ENCODE measurements at places on chromosomes 11 and 22.
A peak's percentile ranks its signal among the peaks of the same experiment; 100 is the strongest.

DNA sequence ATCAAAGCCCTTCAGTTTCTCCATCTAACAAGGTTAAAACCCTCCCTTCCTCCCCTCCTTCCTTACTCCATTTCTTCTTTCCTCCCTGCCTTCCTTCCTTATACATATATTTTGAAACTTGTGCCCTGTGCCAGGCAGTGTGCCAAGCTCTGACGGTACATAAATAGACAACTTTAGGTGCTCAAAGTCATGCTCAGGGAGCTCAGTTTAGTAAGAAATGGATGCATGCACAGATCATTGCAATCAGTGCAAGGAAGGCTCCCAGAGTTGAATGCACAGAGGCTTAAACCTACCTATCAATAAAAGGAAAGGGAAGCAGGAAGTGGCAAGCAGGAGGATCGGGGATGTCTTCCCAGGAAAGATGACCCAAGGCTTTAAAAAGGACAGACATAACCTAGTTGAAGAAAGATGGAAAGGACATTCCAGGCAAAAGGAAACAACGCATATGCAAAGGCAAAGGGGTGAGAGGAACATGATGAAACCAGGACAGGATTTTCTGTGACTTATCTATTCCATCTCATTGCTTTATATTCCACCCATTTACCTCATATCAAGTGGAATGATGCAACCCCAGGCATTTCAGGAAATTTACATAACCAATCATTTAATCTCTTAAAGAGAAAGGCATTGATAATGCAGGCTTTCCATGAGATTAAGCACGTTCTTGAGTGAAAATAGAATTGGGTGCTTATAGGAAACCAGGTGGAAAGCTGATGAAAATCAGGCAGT lies 13.2 kb downstream of the FZD4 start:
- H3K36me3 ChIP-seq = no peaks in the 10 kb centered on the region
- no peak overlapping the region for H3K27ac ChIP-seq
- peaks cover 7% of the 10 kb centered on the region for H3K27me3 ChIP-seq

GRCh38 chr22:42366806-42367581 lies 65.2 kb downstream of the NFAM1 start:
- H3K4me1 ChIP-seq = peaks cover 21% of the 10 kb centered on the region
- no peak overlapping the region for H3K4me3 ChIP-seq
- H3K36me3 ChIP-seq = no peaks in the 10 kb centered on the region
- no peak for DNase-seq
- no peak overlapping the region for H3K27ac ChIP-seq

DNA sequence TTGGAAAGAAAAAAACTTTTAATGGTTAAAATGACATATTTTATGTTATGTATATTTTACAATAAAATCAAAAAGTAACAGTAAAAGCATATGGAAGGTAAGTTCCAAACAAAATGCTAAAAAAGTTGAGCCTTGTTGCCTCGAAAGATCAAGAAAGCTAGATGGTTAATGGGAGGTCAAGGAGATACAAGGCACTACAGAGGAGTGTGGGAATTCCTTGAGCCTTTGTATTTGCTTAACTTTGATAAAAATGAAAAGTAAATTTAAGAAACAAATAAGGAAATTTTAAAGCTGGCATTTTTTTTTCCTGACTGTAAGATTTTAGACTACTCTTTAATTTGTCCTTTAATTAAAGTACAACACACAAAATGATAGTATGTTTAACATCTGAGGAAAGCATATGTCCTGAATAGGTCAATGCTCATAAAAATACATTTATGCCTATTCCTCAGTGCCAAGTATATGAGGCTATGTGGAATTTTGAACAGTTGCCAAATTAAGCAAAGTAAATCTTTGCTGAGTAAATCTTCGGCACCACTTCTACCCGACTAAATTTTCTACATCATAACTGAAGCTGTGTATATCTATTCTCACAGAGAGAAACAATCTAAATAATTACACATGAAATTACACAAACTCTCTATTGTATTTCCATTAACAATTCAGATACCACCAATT lies 108.8 kb downstream of the TTC28 start:
- DNase-seq = no peak
- peaks cover 39% of the 10 kb centered on the region for H3K27me3 ChIP-seq
- no peaks in the 10 kb centered on the region for H3K4me1 ChIP-seq

GRCh38 chr11:117180661-117181585 lies 2.4 kb downstream of the SIDT2 start:
- peaks cover 32% of the 10 kb centered on the region for H3K4me1 ChIP-seq
- H3K27me3 ChIP-seq = no peaks in the 10 kb centered on the region
- DNase-seq = peak; percentile 75

- H3K4me3 ChIP-seq = peak overlapping the region; percentile 89
- H3K27ac ChIP-seq = peak overlapping the region; percentile 97
- H3K36me3 ChIP-seq = peaks cover 11% of the 10 kb centered on the region
- H3K4me1 ChIP-seq = peaks cover 29% of the 10 kb centered on the region
- no peaks in the 10 kb centered on the region for H3K27me3 ChIP-seq
Observed at GRCh38 chr11:64916040-64916774, 802 bp downstream of the ATG2A start.

- H3K4me1 ChIP-seq = no peaks in the 10 kb centered on the region
- H3K4me3 ChIP-seq = no peak overlapping the region
- no peaks in the 10 kb centered on the region for H3K36me3 ChIP-seq
- no peak overlapping the region for H3K27ac ChIP-seq
- H3K27me3 ChIP-seq = no peaks in the 10 kb centered on the region
Observed at GRCh38 chr11:41920374-41920773, 460.9 kb upstream of the LRRC4C start.

GRCh38 chr11:112644410-112645131 lies 316.6 kb upstream of the NCAM1 start:
- no peak for DNase-seq
- no peak overlapping the region for H3K27ac ChIP-seq
- H3K27me3 ChIP-seq = no peaks in the 10 kb centered on the region
- no peaks in the 10 kb centered on the region for H3K36me3 ChIP-seq
- no peaks in the 10 kb centered on the region for H3K4me1 ChIP-seq

GRCh38 chr11:125138966-125139365 lies 25.6 kb upstream of the PKNOX2 start:
- H3K27me3 ChIP-seq = peaks cover 38% of the 10 kb centered on the region
- no peaks in the 10 kb centered on the region for H3K4me1 ChIP-seq
- no peaks in the 10 kb centered on the region for H3K36me3 ChIP-seq

- no peak overlapping the region for H3K4me3 ChIP-seq
- H3K27ac ChIP-seq = peak overlapping the region; percentile 90
- peaks cover 43% of the 10 kb centered on the region for H3K4me1 ChIP-seq
- DNase-seq = no peak
Observed at GRCh38 chr11:65650547-65651338, 12.0 kb downstream of the RELA start.

GRCh38 chr11:134398644-134399292 lies 13.3 kb downstream of the B3GAT1 start:
- H3K4me1 ChIP-seq = no peaks in the 10 kb centered on the region
- no peak overlapping the region for H3K4me3 ChIP-seq
- no peak for DNase-seq
- no peaks in the 10 kb centered on the region for H3K36me3 ChIP-seq

DNA sequence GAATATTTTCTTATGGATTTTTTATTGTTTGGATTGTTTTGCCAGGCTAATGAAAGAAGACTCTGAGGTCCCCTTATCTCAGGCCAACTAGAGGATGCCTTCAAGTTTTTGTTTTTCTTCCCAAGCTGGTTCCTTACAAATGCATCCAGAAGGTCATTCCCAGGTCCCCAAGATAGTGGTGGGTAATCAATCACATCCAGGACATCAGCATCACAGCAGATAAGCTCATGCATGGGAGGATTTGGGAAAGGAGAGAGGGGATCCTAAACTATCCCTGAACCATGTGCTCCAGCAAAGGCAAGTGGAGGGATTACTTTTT lies 20.7 kb downstream of the FZD4 start:
- H3K27me3 ChIP-seq = peaks cover 7% of the 10 kb centered on the region
- H3K4me3 ChIP-seq = no peak overlapping the region
- DNase-seq = no peak
- H3K27ac ChIP-seq = no peak overlapping the region

DNA sequence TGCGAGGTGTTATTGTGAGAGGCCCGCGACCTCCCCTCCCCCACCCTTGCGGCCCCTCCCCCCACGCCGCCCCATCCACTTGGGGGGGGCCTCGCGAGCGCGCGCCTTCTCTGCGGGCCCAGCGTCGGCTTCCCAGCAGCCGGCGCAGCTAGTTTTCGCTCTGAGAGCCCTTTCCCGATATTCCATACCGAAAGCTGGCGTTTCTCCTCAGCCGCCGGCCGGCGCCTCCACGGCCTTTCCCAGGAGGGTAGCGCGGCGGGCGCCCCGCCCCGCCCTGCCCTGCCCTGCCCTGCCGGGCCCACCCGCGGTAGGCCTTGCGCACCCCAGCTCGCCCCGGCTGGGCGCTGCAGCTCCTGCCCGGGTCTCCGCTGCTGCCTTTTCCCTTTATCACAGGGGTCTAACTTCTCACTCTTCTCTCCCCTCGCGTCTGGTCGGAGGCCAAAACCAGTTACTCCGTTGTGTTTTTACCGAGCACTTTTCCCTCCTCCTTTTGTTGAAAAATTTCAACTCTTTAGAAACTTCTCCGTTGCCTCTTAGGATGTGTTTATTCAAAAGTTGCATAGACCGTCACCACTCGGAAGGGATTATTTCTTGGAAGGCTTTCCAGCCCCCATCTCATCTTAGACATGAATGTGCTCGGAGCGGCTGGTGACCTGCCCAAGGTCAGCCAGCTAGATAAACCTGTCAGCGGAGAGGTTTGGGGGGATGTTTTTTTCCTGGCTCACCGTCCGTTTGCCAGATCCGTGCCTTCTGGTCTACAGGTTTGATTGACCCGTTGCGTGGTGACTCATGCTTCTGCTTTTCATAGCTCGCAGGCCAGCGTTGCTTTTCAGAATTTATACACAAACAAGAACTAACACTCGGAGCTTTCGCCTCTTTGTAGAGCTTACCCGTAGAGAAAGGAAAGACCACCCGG lies 648 bp downstream of the PAFAH1B2 start:
- H3K36me3 ChIP-seq = peaks cover 31% of the 10 kb centered on the region
- DNase-seq = peak; percentile 41
- H3K27me3 ChIP-seq = peaks cover 21% of the 10 kb centered on the region
- peak overlapping the region; percentile 92 for H3K27ac ChIP-seq

DNA sequence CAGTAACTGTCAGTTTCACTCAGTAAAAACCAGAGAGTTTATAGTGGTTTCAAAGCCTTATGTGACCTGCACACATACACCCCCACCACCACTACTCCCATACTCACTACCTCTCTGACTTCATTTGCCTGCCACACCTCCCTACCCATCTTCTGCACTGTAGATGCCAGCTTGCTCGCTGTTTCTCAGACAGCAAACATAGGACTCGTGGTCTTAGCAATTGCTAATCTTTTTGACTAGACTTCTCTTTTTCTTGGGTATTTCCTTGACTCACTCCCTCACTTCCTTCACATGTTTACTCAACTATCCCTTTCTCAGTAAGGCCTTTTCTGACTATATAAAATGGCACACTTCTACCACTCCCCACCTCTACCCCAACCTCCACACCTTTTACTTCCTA lies 27.8 kb downstream of the CEP295 start:
- H3K27ac ChIP-seq = peak overlapping the region; percentile 19
- no peak for DNase-seq
- H3K27me3 ChIP-seq = no peaks in the 10 kb centered on the region
- no peak overlapping the region for H3K4me3 ChIP-seq
- peaks cover 6% of the 10 kb centered on the region for H3K4me1 ChIP-seq

DNA sequence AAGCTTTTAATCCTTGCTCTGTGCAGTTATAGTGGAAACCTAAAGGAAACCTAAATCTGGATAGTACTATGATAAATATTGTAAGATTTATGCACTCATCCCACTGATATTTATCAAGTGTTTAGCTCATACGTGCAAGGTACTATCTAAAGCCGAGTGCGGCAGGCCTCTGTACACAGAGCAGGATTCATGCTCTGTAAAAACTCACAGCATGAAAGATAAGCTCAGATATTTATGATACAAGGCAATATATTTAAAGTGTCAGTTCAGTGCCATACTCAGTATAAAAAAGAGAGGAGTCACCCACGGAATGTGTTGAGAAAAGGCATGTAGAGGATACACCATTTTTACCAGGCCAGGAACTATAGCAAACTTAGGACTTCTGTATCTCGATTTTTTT lies 66.2 kb downstream of the MAML2 start:
- H3K27ac ChIP-seq = no peak overlapping the region
- H3K4me1 ChIP-seq = peaks cover 29% of the 10 kb centered on the region
- peaks cover 21% of the 10 kb centered on the region for H3K36me3 ChIP-seq
- no peaks in the 10 kb centered on the region for H3K27me3 ChIP-seq
- no peak overlapping the region for H3K4me3 ChIP-seq

GRCh38 chr11:8040921-8041285 lies 40.1 kb upstream of the TUB start:
- no peaks in the 10 kb centered on the region for H3K4me1 ChIP-seq
- H3K4me3 ChIP-seq = no peak overlapping the region
- H3K36me3 ChIP-seq = no peaks in the 10 kb centered on the region
- peaks cover 15% of the 10 kb centered on the region for H3K27me3 ChIP-seq
- H3K27ac ChIP-seq = no peak overlapping the region
- no peak for DNase-seq

- no peak for DNase-seq
- no peaks in the 10 kb centered on the region for H3K27me3 ChIP-seq
- no peaks in the 10 kb centered on the region for H3K4me1 ChIP-seq
- no peak overlapping the region for H3K4me3 ChIP-seq
Observed at GRCh38 chr11:128937480-128937879, 5.2 kb downstream of the TP53AIP1 start.

GRCh38 chr11:26243426-26243825 lies 88.5 kb upstream of the ANO3 start:
- H3K27me3 ChIP-seq = no peaks in the 10 kb centered on the region
- H3K27ac ChIP-seq = no peak overlapping the region
- H3K4me3 ChIP-seq = no peak overlapping the region
- no peaks in the 10 kb centered on the region for H3K4me1 ChIP-seq
- H3K36me3 ChIP-seq = no peaks in the 10 kb centered on the region
- DNase-seq = no peak

DNA sequence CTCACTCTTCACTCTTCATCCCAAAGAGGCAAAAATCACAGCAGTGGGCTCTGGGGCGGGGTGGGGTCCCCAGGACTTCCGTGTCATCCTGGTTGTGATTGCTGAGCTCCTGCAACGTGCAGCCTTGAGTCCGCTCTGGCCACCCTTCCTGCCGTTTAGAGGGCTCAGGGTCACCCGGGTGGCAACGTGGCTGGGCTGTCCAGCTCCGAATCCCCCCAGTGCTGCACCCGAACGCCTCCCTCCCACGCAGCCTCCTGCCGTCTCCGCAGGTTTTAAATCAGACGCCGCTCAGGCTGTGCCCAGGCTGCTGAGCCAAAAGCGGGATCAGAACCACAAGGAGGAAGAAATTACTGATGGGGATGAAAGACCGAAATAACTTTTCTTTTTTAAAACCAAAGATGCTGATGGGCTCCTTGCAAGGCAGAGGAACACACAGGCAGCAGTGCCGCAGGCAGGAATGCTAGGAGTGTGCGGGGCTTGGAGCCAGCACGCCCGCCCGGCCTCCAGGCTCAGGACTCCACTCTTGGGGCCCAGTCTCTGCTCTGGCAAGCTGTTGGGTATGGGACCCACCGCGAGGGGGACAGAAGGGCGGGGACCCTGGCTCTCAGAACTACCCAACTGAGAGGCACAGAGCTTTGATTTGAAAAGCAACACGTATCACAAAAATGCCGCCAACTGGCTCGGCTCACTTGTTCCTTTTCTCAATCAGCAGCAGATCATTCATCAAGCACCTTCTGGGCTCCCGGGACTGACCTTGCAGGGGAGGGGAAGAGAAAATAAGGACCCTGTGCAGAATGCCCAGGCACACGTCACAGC lies 313.0 kb downstream of the CTTN start:
- H3K4me1 ChIP-seq = no peaks in the 10 kb centered on the region
- H3K4me3 ChIP-seq = no peak overlapping the region
- no peak for DNase-seq
- no peaks in the 10 kb centered on the region for H3K36me3 ChIP-seq

Data from activated CD8-positive, alpha-beta T cell treated with anti-CD3 and anti-CD28 coated beads, Interleukin-2, amount 10 ng/mL, durations not matched to agents 7 days and 5 days (primary cell).